ENCODE measurements at places on chromosomes 2 and 18.

DNA sequence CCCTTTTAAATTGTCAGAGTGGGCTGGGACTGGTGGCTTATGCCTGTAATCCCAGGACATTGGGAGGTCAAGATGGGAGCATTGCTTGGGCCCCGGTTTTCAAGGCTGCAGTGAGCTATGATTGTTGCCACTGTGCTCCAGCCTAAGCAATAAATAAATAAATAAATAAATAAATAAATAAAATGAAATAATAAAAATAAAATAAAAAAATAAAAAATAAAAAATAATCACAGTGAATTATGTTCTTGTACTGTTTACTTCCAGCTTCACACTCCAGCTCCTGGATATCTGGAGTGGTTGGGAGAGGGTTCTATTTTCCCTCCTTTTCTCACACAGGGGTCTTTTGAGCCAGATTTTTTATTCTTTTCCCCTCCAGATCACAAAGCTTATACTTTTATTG, 26.2 kb upstream of the PNPT1 start:
- DNase-seq: no peak

GRCh38 chr2:42486145-42486906, 7.5 kb downstream of the KCNG3 start:
- DNase-seq: no peak

- no peak for DNase-seq
These were observed 121.2 kb downstream of the NRP2 start for GRCh38 chr2:205803500-205803899.

DNA sequence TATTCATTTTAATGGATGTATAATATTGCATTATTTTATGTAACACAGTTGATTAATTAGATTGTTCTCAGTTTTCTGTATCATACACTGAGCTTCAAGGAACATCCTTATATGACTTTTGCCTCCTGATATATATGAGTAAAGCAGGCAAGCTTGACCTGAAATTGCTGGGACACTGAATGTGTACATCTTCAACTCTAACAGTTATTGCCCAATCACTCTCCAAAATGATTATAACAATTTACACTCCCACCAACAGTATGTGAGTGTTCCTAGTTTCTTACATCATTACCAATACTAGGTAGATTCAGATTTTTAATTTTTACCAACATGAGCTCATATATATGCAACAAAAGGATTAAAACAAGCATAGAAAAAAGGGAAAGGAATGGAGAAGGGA, 379.4 kb downstream of the SETBP1 start:
- no peak for DNase-seq

- no peak for DNase-seq
These were observed 25.0 kb downstream of the FN1 start for GRCh38 chr2:215410932-215411285.

GRCh38 chr2:173221132-173221695, 133.5 kb upstream of the CDCA7 start:
- DNase-seq: no peak

DNA sequence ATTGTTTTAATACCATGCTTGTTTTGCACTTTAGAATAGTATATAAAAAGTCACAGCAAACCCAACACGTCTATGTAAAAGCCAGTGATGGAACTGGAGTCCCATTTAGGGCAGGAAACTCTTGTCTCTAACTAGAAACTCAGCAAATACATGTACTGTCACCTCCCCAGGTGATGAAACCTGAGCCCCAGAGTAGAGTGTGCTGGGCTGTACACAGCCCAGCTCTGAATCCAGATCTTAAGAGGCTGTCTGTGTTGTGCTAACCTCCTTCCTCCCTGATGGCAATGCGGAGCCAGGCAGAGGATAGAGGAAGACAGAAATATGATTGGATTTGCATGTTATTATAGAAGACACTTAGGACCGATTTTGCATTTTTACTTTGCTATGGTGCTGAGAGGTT, 317.5 kb upstream of the TRIB2 start:
- DNase-seq: no peak

GRCh38 chr2:204122425-204122824, 185.9 kb downstream of the ICOS start:
- no peak for DNase-seq

- no peak for DNase-seq
These were observed 238.9 kb downstream of the XIRP2 start for GRCh38 chr2:167127135-167127534.

DNA sequence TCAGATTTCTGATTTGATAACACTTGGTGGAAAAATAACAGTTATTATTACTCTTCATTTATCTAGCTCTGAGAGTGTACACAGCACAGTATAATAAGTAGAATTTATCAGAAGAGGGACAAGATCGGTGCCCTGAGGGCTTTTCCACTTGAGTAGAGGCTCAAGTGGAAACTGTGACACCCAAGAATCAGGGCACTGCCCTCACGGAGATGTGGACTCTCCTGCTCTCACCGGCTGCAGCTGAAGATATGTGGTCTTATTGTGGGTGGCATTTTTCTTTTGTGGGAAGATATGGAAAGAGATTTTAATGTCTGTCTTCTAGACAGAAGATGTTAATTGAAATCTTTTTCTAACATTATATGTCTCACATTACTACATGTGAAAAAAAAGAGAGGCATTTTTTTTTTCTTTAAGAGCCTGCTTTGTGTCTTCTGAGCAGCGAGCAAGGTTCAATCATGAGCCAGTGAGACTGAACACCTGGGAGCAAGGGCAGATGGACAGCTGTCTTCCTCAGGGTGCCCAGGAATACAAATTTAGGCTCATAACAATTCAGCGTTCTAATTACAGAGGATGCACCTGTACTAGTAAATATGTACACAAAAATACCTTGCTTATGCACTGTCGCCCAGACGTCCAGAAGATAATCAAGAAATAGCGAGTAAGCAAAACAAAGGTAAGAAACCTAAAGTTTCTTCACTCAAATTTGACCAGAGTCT, 1098.2 kb upstream of the FANCL start:
- DNase-seq: no peak

DNA sequence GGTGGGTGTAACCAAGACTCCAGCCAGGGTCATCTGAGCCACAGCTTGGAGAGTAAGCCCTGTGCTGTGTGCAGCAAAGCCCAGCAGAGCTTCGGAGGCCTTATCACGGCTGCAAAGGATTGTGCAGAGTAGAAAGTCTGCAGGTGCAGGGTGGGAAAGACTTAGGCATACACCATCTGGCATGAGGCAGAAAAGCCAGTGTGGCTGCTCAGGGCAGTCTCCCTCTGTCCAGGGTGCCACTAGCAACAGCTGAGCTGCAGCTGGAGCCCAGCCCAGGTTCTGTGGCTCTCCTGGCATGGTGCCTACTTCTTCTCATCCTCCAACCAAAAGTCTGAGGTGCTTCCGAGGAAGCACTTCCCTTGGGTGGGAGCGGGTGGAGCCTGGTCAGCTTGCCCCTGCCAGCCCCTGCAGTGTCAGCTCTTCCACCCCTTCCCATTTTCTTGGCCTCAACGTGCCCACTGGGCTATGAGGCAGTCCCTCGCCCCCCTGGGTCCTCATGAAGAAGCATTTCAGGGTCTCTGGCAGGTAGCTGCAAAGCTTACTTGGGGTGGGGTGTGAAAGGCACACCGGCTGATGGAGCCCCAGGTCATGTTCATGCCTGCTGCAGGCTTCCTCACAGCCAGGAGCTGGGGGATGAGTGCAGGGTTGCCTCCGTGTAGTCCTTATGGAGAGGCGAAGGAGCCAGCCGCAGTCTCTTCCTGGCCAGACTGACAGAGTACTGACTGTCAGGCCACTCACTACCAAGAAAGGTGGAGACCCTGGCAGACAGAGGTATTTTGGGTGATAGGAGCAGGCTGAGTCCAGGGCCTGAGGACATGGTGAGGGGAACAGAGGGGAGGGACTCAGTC, 4.8 kb downstream of the AMER3 start:
- no peak for DNase-seq

GRCh38 chr2:38862476-38862875, 13.3 kb downstream of the DHX57 start:
- DNase-seq: no peak

DNA sequence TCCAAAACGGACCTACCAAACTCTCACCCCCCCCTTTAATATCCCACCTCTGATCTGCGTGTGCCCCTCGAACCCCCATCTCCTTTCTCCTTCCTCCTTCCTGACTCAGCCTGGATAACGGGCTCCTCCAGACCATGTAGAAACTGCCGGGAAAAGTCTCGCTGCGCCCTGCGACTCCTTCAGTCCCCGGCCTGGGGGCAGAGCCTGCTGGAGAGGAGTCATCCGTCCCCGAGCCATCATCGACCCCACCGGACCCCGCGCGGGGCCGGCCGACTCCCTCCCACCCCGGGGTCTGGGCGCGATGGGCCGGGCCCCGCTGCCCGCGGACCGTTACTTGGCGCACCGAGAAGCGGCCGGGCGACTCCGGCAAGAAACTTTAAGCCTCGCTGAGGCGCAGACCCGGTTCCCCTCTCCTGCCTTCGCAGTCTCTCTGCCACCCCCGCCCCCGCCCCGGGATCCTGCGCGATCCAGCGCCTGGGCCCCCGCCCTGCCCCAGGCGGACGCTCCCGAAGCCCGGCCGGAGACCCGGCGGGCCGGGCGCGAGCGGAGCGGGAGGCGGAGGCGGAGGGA, 3.4 kb downstream of the ZEB2 start:
- no peak for DNase-seq

DNA sequence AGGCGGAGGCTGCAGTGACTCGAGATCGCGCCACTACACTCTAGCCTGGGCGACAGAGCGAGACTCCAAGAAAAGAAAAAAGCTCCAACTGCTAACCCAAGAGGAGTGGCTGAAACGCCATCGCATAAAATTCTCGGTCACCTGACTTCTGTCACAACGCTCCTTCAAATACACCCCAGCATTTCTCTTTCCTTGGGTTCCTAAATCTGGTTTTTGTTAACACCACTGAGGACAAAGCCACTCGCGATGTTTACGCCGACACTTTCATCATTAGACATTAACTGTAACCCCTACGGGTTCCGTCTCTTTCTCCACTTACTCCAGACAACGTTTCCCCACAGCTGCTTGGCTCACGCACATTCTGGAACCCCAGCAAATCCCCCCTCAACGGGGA, 679 bp downstream of the CLK1 start:
- no peak for DNase-seq

DNA sequence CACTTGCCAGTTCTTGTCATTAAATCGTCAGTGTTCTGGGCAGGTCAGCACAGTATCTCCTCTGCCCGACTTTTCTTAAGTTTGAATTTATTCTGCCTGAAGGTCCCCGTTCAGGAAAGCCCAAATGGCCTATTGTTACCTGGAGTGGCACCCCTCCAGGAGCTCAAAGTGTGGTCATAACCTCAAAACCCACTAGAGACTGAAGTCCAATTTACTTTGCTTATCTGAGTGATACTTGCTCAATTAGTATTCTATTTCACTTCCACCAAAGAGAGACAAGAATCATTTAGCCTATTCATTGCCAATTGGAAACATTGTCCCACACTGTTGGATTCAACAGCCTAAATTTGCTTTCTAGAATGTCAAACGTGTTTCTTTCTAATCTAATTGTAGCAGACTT, 375.3 kb downstream of the LNPK start:
- DNase-seq: no peak

DNA sequence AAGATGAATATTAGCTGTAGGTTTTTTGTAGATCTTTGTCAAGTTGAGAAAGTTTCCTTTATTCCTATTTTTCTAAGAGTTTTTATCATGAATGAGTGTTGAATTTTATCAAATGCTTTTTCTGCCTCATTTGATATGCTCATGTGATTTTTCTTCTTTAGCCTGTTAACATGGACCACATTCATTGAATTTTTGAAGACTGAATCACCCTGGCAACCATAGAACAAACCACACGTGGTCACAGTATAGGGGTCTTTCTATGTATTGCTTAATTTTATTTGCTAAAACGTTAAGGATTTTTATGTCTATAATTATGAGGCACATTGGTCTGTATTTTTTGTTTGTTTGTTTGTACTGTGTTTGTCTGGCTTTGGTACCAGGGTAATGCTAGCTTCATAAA, 201.7 kb upstream of the CWC22 start:
- DNase-seq: no peak

DNA sequence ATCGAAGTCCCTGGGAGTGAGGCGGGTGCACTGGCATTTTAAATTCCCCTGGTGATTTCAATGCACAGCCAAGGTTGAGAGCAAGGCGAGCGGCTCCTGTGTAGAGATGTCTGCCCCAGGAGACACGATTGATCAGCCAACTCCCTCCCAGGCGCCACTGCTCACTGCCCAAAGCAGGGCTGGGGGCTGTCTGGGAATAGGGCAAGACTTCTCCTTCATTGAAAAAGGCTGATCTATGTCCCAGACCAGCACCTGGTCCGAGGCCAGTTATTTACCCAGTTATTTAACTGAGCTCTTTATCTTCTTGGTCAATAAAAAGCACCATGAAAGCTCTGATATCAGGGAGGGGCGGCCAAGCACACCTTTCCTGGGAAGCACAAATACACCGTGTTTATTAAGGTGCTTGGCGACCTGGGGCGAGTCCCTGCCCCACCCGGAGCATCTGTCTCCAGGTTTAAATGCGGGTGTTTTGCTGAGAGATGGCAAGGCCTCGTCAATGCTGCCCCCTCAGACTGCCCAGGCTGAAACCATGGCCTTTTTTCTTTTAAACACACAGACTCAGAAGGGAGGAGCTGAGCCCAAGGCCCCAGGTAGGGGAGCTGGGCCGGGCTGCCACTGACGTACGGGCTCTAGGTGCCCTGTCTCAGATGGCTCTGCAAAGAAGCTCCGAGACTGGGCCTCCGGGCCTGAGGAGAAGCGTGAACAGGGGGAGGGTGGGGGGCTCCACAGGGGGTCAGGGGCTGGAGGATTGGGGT, 73.9 kb upstream of the HPCAL1 start:
- DNase-seq: no peak

GRCh38 chr2:129443235-129443864, 536.1 kb upstream of the RAB6C start:
- no peak for DNase-seq

DNA sequence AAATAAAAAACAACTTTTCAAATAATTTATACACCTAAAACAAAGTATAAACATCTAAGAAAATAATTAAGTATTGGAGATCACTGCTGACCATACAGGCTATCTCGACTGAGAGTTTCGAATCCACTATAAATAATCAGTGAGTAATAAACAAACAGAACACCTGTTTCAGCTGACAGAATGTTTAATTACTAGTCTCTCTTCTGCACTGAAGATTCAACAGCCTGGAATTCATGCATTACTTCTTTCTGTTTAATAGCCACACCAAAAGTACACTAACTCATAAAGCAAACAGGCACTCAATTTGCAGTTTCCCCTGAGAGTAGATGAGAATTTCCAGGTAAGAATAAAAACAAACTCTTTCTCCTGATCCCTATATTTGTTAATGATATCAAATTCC, 138.5 kb downstream of the RBMS1 start:
- DNase-seq: no peak

- DNase-seq: no peak
These were observed 8.3 kb downstream of the ALPP start for GRCh38 chr2:232386740-232387450.

DNA sequence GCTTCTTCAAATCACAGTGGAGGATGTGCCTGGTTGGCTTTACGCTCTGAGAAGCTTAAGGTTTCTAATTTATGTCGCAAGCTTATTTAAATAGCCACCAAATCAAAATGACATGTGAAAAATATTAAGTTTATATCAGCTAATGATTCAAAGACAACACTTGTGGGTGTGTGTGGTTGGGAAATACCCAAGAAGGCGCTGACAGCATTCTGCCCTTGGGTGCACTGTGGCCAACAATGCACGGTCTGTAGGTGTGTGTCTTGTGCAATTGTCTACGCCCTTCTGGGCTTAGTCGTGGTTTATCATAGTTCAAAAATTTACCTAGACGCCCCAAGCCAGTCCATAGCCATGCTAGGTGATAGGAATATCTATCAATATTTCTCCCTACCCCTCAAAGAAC, 60.9 kb downstream of the KCTD1 start:
- peak; percentile 13 for DNase-seq

- no peak for DNase-seq
These were observed 6.0 kb upstream of the ALPI start for GRCh38 chr2:232449964-232450363.

GRCh38 chr2:152099367-152100050, 665 bp upstream of the CACNB4 start:
- no peak for DNase-seq

All from stimulated activated CD8-positive, alpha-beta memory T cell treated with anti-CD3 and anti-CD28 coated beads, Interleukin-7, amount 100 ng/mL, for 48 hours (primary cell).